CD4-positive, alpha-beta memory T cell (primary cell): ENCODE measurements at places on chromosomes 6 and 20. TPM values are rescaled to one million over a fixed set of nuclear protein-coding genes. Genes with fewer than 3 reads are reported as not detected.

DNA sequence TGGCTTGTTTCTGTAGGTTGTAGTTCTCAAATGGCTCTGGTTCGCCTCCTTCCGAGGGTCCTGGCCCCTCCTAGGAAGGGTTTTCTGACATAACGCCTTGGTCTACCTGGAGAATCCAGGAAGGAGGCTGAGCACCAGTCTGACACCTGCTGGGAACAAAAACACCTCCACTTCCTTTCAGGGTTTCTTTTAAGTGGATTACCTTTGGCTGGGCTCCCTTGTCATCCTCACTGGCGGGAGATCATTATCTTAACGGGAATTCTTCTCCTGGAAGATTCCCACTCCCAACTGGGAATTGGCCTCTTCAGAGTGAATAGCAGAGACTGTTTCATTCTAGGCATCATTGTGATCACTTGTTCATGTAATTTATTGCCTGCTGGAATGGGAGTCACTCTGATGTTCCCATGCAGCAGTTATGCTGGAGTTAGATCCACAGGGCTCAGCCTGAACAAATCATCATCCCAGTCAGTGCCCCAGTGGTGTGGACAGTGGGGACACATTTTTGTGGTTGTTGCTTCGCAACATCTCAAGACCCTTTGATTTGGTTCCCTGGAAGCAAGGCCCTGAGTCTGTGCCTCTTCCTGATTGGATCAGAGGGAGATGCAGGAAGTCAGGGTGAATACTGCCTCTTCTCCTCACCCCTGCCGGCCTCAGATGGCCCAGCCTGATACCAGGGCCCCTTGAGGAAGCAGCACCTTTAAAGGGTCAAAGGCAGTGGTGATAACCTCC lies 49.1 kb downstream of the LYRM2 start:
- no peaks in the 10 kb centered on the region for H3K36me3 ChIP-seq
- H3K27ac ChIP-seq, result no peak overlapping the region
- no peak for DNase-seq
- no peaks in the 10 kb centered on the region for H3K4me1 ChIP-seq

GRCh38 chr20:46074006-46074405 lies 15.8 kb downstream of the NCOA5 start:
- peaks cover 42% of the 10 kb centered on the region for H3K36me3 ChIP-seq
- no peak overlapping the region for H3K27ac ChIP-seq
- no peaks in the 10 kb centered on the region for H3K27me3 ChIP-seq
- no peak overlapping the region for H3K4me3 ChIP-seq
- no peak for DNase-seq

DNA sequence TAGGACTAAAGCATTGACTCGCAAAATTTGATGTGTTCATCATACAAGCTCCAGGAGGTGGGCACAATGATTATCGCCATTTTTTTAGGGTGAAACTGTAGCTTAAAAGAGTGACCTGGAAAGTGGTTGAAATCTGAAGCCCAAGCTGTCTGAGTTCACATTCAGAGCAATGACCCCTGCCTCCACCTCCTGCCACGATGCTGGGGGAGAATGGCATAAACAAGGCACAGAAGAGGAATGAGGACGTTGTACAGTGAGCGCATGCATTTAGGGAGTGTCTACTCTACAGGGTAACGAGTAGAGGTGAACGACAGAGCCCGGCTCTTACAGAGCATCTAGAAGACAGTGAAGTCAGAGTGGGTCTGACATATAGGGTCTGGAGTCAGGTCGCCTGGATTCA lies 37.2 kb downstream of the CNKSR3 start:
- no peak overlapping the region for H3K27ac ChIP-seq
- no peaks in the 10 kb centered on the region for H3K27me3 ChIP-seq
- no peak overlapping the region for H3K4me3 ChIP-seq

- no peaks in the 10 kb centered on the region for H3K4me1 ChIP-seq
- H3K27ac ChIP-seq, result no peak overlapping the region
- H3K4me3 ChIP-seq, result no peak overlapping the region
Measured at GRCh38 chr20:11305406-11305805, 612.3 kb upstream of the BTBD3 start.

GRCh38 chr6:52634211-52634610 lies 36.7 kb upstream of the TMEM14A start:
- no peak overlapping the region for H3K4me3 ChIP-seq
- H3K27me3 ChIP-seq, result no peaks in the 10 kb centered on the region
- no peak overlapping the region for H3K27ac ChIP-seq
- H3K4me1 ChIP-seq, result no peaks in the 10 kb centered on the region

GRCh38 chr6:33324125-33324524 lies 6.6 kb upstream of the ZBTB22 start:
- H3K27ac ChIP-seq, result peak overlapping the region; percentile 88
- H3K36me3 ChIP-seq, result peaks cover 26% of the 10 kb centered on the region
- H3K4me3 ChIP-seq, result peak overlapping the region; percentile 68
- peaks cover 42% of the 10 kb centered on the region for H3K4me1 ChIP-seq

DNA sequence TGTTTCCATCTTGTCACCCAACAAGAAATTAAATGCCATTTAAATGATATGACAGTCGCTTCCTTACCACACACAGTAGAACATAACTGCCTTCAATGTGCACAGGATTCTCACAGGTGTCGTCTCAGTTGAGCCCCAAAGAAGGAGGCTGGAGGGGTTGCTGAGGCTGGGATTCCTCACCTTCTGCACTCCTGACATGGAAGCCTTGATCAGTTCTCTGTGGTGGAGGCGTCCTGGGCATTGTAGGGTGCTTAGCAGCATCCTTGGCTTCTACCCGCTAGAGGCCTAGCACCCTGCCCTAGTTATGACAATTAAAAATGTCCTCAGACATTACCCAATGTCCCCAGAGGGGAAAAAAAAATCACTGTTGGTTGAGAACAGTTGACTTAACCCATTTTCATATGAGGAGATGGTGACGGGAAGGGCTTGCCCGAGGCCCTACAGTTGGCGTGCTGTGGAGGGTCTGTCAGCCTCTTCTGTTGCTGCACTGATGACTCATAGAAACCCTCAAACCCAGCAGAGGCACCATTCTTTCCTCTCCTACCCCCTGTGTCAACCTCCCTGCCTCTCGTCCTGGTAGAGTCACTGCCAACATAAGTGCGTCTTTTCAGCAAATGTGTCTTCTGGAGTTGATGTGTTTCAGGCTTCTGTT lies 19.3 kb upstream of the ZNF831 start:
- H3K27ac ChIP-seq, result peak overlapping the region; percentile 13
- DNase-seq, result peak; percentile 59
- no peaks in the 10 kb centered on the region for H3K27me3 ChIP-seq
- H3K4me1 ChIP-seq, result peaks cover 52% of the 10 kb centered on the region
- no peak overlapping the region for H3K4me3 ChIP-seq
- no peaks in the 10 kb centered on the region for H3K36me3 ChIP-seq

GRCh38 chr6:43070028-43070632 lies 6.0 kb upstream of the PTK7 start:
- DNase-seq, result peak; percentile 27
- H3K36me3 ChIP-seq, result no peaks in the 10 kb centered on the region
- no peak overlapping the region for H3K4me3 ChIP-seq
- no peak overlapping the region for H3K27ac ChIP-seq
- H3K27me3 ChIP-seq, result no peaks in the 10 kb centered on the region

DNA sequence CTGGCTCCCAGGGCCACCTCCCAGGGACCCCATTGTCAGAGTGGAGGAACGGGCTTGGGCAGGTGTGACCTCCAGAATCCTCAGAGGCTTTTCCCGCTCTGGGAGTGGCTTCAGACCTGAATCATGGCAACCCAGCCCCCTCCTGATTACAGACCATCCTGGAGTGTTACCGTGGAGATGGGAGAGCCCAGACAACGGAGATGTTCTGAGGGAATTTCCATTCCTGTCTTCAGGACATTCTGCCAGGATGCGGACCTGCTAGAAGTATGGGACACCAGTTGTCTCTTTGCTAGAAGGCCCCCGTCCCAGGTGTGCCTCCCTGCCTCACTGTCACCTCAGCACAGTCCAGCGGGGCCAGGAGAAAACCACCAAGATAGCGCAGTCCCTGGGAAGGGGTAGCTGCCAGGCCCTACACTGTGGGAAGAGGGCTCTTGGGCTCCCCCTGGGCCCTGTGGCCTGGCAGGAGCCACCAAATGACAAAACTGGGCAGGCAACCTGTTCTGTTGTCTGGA lies 109.9 kb downstream of the PSMB1 start:
- H3K27me3 ChIP-seq, result no peaks in the 10 kb centered on the region
- H3K4me1 ChIP-seq, result peaks cover 2% of the 10 kb centered on the region
- H3K4me3 ChIP-seq, result no peak overlapping the region
- H3K36me3 ChIP-seq, result no peaks in the 10 kb centered on the region

- H3K4me3 ChIP-seq, result no peak overlapping the region
- no peak overlapping the region for H3K27ac ChIP-seq
- H3K27me3 ChIP-seq, result no peaks in the 10 kb centered on the region
- DNase-seq, result no peak
- H3K4me1 ChIP-seq, result no peaks in the 10 kb centered on the region
Measured at GRCh38 chr6:13548500-13549210, 25.7 kb upstream of the SIRT5 start.

- H3K4me1 ChIP-seq, result peaks cover 31% of the 10 kb centered on the region
- no peak overlapping the region for H3K27ac ChIP-seq
- H3K36me3 ChIP-seq, result no peaks in the 10 kb centered on the region
- no peaks in the 10 kb centered on the region for H3K27me3 ChIP-seq
- no peak overlapping the region for H3K4me3 ChIP-seq
- DNase-seq, result no peak
Measured at GRCh38 chr20:60062431-60063047, 104.3 kb downstream of the CDH26 start.

- no peak for DNase-seq
- no peak overlapping the region for H3K27ac ChIP-seq
- H3K4me1 ChIP-seq, result no peaks in the 10 kb centered on the region
- no peak overlapping the region for H3K4me3 ChIP-seq
Measured at GRCh38 chr6:30752157-30752927, 8.0 kb upstream of the IER3 start.

DNA sequence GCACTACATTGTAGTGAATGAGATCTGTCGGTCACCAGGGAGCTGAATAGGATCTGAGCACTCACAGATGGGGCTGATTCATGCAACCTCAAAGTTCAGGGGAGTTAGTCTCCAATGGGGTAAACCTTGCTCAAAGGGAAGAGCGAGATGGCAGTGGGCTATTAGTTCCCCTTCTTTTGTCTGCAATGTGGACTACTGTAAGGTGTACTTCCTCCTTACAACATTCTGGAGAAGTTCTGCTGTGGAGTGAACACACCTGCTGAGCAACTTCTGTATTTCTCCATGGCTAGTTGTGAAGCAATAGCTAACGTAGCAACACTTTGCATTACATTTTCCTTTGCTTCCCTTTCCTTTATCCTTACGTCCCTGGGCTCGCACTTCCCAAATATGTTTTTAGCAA lies 134.3 kb upstream of the B3GAT2 start:
- H3K27ac ChIP-seq, result no peak overlapping the region
- H3K27me3 ChIP-seq, result no peaks in the 10 kb centered on the region
- no peaks in the 10 kb centered on the region for H3K4me1 ChIP-seq

- no peak overlapping the region for H3K4me3 ChIP-seq
- no peak overlapping the region for H3K27ac ChIP-seq
- H3K4me1 ChIP-seq, result no peaks in the 10 kb centered on the region
- no peak for DNase-seq
- no peaks in the 10 kb centered on the region for H3K36me3 ChIP-seq
Measured at GRCh38 chr6:133796235-133796634, 92.7 kb upstream of the TCF21 start.

DNA sequence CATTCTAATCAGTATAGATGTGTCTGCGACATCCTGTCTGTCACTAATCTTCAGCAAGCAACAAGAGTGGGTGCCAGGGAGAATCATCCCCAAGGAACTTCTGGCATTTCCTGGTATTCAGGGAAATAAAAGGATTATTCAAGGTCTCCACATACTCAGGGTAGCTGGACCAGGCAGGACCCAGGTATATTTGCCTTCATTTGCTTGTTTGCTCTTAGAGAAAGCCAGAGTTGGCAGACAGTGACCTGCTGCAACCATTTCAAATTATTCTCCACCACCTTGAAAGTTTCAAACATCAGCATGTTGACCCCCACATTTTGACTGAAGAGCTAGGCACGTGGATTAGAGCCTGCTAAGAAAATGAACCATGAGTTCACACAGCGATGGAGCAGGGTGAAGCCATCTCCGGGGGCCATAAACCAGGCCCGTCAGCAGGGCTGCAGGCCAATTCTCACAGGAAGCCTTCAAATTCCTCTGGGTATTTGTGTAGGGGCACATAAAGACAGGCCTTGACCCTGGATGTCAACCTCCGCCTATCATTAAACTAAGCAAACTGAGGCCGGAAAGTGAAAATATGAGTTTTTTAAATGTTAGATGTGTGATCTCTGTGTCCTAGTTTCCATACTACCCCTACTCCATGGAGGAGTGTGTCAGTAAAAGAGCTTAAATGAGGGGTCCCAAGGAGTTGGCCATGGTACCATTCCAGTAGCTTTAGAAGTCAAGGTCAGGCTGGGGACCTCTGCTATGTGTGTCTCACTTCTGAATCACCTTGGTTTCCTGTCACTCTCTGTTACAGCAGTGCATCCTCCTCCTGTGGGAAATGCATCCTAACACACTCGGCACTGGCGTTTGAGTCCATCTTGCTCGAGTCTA lies 32.9 kb downstream of the TRAM2 start:
- no peaks in the 10 kb centered on the region for H3K36me3 ChIP-seq
- H3K27me3 ChIP-seq, result no peaks in the 10 kb centered on the region
- H3K27ac ChIP-seq, result no peak overlapping the region
- no peak overlapping the region for H3K4me3 ChIP-seq
- peaks cover 2% of the 10 kb centered on the region for H3K4me1 ChIP-seq

DNA sequence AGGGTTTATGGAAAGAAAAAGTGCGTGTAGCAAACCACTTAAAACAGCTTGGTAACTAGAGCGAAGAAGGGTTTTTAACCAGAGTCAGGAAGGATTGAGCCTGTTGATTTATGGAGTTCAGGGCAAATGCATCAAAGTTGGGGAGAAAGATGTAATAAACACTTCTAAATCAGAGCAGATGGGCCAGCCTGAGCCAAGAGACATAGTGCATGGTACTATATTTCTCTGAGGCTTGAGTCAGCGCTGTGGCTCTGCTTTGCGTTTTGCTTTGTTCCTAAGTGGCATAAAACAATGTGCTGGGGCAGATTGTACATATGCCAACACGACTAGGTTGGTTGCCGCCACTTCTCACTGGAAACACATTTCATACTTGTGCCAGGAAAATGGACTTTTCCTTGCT lies 111.3 kb downstream of the BCKDHB start:
- H3K36me3 ChIP-seq, result no peaks in the 10 kb centered on the region
- DNase-seq, result no peak
- H3K4me3 ChIP-seq, result no peak overlapping the region
- no peaks in the 10 kb centered on the region for H3K4me1 ChIP-seq
- H3K27ac ChIP-seq, result no peak overlapping the region

DNA sequence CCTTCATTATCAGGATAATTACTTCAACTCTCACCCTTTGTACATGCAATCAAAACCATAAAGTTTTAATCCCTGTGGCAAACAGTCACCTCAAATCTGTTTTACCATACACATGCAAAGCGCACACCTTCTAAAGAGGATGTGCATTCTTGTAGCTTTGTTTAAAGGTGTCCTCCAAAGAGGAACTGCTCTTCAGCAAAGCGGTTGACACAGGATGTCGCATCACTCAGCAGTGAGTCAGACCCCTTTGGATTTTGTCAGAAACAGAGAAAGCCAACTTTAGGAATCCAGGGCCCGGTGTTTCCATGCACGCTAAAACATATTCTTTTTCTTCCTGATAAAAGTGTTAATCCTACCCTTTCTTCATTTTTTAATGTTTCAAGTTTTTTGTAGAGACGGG lies 268.3 kb upstream of the ARID1B start:
- no peak for DNase-seq
- H3K27me3 ChIP-seq, result no peaks in the 10 kb centered on the region
- no peak overlapping the region for H3K27ac ChIP-seq

- H3K27me3 ChIP-seq, result no peaks in the 10 kb centered on the region
- no peak overlapping the region for H3K4me3 ChIP-seq
Measured at GRCh38 chr6:109896341-109896740, 81.8 kb upstream of the GPR6 start.

The RBBP9 gene
- 9.0 TPM for total RNA-seq

The SLC17A2 gene
- total RNA-seq, result not detected

The MATN4 gene
- not detected for total RNA-seq

The TREML1 gene
- not detected for total RNA-seq

The TMEM170B gene
- 2.1 TPM for total RNA-seq

The MYH7B gene
- 0.39 TPM for total RNA-seq
